Dermis microvascular lymphatic vessel endothelial cell (primary cell): ENCODE measurements at places on chromosomes 7 and 10.

DNA sequence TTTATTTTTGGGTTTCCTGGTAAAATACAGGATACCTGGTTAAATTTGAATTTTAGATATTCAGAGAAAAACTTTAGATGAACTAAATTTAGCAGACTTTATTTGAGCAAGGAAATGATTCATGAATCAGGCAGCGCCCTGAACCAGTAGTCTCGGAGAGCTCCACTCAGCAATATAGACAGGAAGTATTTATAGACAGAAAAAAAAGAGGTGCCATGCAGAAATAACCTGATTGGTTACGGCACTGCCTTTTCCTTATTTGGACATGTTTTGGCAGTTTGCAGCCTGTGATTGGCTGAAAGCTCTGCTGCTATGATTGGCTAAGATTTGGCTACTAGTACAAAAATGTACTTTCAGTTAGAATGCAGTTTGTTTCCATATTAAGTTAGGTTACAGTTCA lies 198.3 kb upstream of the DKK1 start:
- DNase-seq: peak; percentile 5

- DNase-seq: no peak
Measured at GRCh38 chr10:58275261-58275660, 6.3 kb downstream of the CISD1 start.

DNA sequence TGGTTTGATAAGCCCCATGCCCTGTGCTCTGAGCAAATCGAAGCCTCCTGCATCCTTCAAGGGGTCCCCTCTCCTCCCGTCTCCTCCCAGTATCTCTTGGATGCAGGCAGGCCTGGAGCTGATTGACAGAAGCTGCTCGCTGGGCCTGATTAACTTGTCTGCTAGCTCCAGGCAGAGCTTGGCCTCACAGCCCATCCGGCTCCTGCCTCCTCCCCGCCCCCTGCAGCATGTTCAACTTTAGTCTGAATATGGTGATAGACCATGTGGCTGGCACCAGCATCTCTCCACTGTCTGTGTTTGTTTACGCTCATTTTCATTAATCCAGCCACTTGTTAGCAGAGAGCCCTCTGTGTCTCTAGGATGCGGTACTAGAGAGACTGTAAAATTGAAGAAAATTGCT lies 432.2 kb downstream of the DPP6 start:
- no peak for DNase-seq

DNA sequence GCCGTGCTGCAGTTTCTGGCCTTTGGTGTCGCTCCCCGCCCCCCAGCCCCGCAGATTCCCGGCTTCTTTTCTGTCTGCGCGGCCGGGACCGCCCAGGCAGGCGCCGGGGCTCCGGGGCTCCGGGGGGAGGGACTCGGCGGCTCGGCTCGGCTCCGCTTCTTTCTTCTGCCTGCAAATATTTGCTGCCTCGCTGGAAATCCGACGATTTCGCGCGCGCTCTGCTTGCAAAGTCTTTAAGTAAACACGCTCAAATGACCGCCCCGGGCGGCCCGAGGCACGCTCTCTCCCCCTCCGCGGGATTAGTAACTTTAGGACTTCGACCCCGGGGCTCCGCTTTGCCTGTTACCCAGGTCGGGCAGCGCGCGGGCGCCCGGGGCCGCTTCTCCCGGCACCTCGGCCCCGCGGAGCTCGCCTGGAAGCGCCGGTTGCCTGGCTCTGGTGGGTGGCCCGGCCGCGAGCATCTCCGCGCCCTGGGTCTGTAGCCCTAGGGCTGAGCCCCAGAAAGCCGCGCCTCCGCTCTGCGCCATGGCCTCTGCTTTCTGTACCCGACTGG lies 3.9 kb upstream of the GATA3 start:
- peak; percentile 47 for DNase-seq

DNA sequence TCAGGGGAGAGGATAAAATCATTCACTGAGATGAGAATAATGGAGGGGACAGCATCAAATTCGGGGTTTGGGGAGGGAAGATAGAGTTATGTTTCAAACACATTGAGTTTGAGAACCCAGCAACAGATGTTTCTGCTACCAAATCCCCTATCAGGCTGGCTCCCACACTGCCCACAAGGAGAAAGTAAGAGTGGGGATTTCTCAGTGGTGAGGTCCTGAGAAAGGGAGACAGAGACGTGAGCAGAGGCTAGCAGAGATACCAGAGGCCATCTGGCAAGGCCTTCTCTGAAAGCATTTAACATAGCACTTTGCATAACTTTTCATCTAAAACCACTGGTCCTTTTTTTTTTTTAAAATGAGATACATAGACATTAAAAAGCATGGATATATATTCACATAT lies 7.8 kb upstream of the SLF2 start:
- no peak for DNase-seq

DNA sequence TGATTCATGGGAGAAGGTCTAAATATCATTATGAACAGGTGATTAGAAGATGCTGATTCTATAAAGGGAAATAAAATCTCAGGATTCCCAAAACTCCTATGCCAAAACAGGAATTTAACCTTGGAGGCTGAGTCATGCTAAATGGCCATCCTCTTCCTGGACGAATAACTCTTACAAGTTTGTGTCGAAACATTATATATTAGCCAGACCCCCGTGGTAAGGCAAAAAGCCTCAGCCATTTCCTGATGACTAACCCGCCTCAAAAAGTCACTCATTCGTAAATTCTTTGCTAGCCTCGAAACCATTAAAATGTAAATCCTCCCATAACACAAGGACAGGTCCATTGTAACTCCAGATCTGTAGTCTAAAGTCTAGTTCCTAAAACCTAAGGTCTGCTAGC lies 32.0 kb downstream of the CUL2 start:
- DNase-seq: peak; percentile 46

DNA sequence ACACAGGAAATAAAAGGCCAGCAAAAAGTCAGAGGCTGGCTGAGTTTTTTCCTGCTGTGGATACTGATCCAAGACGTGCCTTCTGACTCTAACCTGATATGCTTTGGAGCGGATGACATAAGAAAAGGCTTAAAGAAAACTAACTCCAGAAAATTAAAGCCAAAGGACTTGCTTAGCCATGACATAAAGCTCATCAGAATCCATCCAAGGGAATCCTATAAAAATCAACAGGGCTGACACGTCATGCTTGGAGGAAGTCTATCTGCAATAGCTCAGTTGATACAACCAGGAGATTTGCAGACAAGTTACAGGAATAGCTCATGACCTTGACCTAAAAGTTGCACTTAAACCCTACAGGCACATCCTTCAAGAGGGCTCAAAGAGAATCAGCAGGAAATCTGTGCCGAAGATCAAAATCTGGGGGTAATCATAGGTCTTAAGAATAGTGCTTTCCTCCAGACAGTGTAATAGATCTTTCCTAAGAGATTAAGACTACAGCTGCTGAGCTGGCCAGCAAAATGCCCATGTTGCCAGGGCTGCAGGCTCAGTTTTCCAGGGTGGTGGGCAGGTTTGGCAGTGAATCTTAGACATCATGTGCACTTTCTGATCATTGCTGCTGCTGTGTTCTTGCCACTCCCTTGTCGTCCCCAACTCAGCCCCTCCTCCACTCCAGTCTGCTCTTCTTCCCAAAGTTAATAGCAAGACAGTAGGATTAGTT lies 111.5 kb upstream of the SVIL start:
- DNase-seq: peak; percentile 90

DNA sequence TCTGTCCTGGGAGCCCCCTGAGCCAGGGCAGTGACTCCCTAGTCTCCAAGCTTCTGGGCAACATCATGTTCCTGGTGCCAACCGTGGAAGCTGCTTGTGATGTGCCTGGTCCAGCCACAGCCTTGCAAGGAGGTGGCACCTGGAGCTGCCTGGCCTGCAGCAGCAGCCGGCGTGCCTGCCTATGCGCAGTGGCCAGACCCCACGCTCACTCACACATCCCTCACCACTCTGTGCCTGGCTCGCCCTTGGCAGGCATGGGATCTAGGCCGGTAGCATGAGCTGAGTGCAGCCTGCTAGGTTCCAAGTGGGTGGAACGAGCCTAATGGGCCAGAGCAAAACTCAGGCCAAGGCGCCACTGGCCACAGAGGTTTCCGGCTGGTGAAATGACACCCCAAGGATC lies 184.0 kb downstream of the ZNF438 start:
- no peak for DNase-seq
